Effector CD8-positive, alpha-beta T cell (primary cell): ENCODE measurements at places on chromosomes 5 and 9.

- no peak for DNase-seq
These were observed 169.3 kb downstream of the PAX5 start for GRCh38 chr9:36864491-36865410.

- DNase-seq = no peak
These were observed 111.0 kb downstream of the NDUFS4 start for GRCh38 chr5:53671447-53671846.

GRCh38 chr5:81533629-81534405 lies 139.9 kb upstream of the ACOT12 start:
- DNase-seq = no peak

DNA sequence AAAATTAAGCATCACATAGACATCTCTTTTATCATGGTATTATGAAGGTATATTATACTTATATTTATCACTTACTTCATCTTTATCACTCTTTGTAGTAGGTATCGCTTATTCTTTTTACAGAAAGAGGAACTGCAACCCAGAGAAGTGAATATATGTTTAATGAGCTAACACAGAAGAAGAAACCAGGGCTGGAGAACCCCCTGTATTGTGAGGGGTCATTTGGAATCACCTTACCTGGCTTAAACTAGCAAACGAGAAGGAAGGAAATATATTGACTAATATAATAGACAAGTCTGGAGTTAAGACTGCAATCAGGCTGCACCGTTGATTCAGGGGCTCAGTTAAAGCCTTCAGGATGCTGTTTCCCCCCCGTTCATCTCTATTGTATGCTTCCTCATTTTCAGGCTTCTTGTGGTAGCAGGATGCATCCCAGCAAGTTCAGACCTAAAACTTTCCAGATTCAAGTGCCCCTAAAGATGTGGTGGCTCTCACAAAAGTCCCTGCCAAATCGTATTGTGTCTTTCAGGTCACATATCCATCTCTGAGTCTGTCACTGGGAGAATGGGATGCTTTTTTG lies 146.4 kb downstream of the GCNT1 start:
- no peak for DNase-seq

- no peak for DNase-seq
These were observed 60.8 kb downstream of the SH3TC2 start for GRCh38 chr5:149002053-149002452.

- DNase-seq = no peak
These were observed 34.1 kb downstream of the CFAP77 start for GRCh38 chr9:132443951-132444607.

GRCh38 chr5:149924486-149924885 lies 20.1 kb downstream of the PDE6A start:
- DNase-seq = no peak

GRCh38 chr5:151742870-151743294 lies 15.5 kb downstream of the ATOX1 start:
- no peak for DNase-seq

- DNase-seq = no peak
These were observed 44.9 kb downstream of the LHFPL2 start for GRCh38 chr5:78603636-78604175.
